Stimulated activated CD8-positive, alpha-beta memory T cell treated with anti-CD3 and anti-CD28 coated beads, Interleukin-12 subunit alpha, Interleukin-12 subunit beta, amount 100 ng/mL, for 4 hours (primary cell): ENCODE measurements at places on chromosomes 2 and 18.
A peak's percentile ranks its signal among the peaks of the same experiment; 100 is the strongest.

GRCh38 chr18:42588786-42589185, 526.7 kb downstream of the RIT2 start:
- no peak for DNase-seq

- no peak for DNase-seq
Measured at GRCh38 chr2:189848276-189848675, 64.0 kb downstream of the PMS1 start.

GRCh38 chr2:128004509-128004908, 23.4 kb downstream of the SAP130 start:
- DNase-seq: no peak

GRCh38 chr2:160210599-160211138, 10.6 kb upstream of the ITGB6 start:
- peak; percentile 29 for DNase-seq

DNA sequence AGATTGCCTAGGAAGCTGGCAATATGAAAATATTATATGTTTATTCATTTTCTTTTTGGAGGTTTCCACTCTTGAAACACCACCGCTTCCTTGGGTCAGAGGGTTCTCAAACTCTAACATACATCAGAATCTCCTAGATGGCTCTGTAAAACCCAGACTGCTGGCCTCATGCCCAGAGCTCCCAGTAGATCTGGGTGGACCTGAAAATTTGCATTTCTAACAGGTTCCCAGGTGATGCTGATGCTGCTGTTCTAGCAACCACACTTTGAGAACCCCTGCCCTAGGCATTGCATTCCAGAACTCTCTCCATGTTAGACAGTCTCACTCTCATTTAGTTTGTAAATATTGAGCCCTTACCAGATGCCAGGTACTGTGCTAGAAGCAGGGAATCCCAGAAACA, 139.4 kb downstream of the FAM210A start:
- no peak for DNase-seq

DNA sequence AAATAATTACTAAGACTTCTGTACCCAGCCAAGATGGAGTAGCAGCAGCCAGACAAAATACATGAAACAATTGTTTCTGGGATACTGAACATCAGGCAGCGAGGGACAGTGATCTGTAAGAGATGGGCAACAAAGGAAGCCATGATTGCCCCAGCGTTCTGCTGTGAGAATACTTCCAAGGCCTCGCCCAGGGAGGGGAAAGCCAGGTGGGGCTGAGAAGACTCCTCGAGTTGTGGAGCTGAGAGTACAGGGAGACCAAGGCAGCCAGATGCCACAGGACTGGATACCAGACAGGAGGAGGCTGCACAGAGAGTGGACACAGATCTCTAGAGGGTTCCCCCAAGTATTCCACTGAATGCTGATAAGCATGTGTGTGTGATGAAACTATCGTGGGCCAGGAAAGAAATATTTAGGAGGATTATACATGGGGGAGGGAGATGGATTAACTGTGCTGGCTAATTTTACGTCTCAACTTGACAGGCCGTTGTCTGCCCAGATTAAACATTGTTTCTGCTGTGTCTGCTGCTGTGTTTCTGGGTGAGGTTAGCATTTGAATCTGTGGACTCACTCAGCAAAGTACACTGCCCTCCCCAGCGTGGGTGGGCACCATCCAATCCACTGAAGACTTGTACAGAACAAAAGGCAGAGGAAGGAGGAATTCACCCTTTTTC, 10.2 kb upstream of the LIMS2 start:
- no peak for DNase-seq
